BJ (cell line): ENCODE measurements at places on chromosomes 11 and 22.
A peak's percentile ranks its signal among the peaks of the same experiment; 100 is the strongest.

DNA sequence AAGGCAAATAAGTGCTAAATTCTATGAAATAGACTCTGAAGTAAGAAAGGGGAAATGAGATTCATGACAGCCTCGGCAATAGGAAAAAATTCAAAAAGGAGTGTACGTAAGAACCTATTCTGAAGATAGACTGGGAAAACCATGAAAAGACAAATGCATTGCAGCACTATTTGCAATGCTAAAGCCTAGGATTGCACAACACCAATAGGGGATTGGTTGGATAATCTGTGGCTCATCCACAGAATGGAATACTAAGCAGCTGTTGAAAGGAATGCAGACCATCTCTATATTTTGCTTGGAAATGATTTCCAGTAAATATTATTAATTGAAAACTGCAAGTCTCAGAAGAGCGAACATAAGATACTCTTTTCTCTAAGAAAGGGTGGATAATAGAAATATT lies 91.7 kb upstream of the CLMP start:
- no peak for DNase-seq

DNA sequence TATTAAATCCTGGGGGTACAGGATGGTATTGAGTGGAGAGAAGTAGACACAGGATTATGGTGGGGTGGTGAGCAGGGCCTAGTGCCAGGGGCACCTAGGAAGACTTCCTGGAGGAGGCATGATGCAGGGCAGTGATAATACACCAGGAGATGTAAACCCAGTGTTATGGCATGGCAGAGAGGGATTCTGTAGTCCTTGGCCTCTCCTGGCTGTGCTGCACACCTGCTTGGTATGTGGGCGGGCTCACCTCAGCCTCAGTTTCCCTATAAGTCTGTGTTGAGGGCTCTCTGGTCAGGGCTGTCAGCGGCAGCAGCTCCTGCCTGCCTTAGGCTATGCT lies 2.2 kb downstream of the PDXP start:
- DNase-seq = no peak

GRCh38 chr11:44387415-44387814 lies 77.5 kb upstream of the ALX4 start:
- DNase-seq = no peak

DNA sequence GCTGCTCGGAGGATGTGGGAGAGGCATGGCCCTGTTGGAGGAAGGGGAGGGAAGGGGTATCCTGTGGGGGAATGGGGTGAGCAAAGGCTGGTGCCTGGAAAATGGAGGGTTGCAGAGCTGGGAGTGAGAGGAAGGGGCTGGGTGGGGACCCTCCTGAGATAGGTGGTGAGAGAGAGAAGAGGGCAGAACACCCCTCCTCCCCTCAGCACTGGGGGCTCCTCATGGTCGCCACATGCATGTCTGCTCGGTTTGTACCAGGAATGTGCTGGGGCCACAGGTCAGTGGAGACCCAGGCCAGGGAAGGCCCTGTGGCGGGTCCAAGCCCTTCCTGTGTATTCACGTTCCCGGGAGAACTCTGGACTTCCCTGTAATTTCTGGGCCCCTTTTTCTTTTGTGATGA lies 27.8 kb upstream of the ACR start:
- no peak for DNase-seq

DNA sequence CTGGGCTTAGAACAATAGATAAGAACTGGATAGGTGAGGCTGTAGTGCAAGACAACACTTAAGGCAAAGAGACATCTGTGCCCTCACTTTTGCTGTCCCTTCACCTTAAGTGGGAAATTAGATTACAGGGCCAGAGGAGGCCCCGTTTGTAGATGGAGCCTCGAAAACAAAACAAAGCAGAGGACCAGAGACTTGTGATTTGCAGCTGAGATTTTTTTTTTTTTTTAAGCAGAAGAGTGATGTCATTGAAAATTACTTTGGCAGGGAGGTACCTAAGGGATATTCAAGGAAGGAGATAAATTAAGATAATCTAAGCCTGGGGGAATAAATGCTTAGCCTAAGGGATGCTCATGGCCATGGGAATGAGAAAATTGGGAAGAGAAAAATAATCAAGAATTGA lies 31.4 kb downstream of the ZC3H12C start:
- no peak for DNase-seq

- no peak for DNase-seq
Measured at GRCh38 chr22:49979587-49980264, 19.2 kb downstream of the PIM3 start.

DNA sequence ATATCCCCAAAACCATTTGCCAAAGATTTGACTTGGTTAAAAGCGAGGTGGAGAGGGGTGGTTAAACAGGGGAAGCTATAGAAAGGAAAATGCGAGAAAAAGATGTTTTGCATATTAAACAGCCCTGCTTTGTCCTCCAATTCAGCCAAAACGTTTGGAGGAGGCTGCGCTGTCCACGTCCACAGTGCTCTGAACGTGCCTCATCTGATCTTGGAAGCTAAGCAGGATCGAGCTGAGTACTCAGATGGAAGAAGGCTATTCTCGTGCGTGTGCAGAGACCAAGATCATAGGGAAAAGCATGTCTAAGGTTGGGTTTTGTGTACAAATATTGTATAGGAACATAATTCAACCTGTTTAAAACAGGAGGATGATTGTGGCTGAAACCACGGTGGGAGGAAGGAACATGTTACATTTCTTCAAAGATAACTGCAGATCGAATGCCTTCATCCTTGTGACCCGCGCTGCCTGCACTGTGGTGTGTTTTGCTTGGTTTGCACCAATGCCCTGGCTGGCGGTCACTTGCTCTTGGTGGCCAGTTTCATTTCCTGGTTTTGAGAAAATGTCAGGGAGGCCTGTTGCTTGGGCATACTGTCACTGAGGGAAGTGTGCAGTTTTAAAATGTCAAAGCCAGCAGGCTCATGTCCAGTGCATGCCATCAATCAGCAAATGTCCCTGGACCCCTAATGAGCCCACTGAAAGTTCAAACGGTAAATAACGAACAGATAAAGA lies 40.4 kb downstream of the FLI1 start:
- DNase-seq = no peak

- no peak for DNase-seq
Measured at GRCh38 chr11:14677146-14677545, 33.5 kb downstream of the PDE3B start.

GRCh38 chr11:10657308-10658271 lies 36.0 kb downstream of the IRAG1 start:
- DNase-seq = no peak

GRCh38 chr22:18978506-18978905 lies 42.4 kb upstream of the PRODH start:
- DNase-seq = no peak

DNA sequence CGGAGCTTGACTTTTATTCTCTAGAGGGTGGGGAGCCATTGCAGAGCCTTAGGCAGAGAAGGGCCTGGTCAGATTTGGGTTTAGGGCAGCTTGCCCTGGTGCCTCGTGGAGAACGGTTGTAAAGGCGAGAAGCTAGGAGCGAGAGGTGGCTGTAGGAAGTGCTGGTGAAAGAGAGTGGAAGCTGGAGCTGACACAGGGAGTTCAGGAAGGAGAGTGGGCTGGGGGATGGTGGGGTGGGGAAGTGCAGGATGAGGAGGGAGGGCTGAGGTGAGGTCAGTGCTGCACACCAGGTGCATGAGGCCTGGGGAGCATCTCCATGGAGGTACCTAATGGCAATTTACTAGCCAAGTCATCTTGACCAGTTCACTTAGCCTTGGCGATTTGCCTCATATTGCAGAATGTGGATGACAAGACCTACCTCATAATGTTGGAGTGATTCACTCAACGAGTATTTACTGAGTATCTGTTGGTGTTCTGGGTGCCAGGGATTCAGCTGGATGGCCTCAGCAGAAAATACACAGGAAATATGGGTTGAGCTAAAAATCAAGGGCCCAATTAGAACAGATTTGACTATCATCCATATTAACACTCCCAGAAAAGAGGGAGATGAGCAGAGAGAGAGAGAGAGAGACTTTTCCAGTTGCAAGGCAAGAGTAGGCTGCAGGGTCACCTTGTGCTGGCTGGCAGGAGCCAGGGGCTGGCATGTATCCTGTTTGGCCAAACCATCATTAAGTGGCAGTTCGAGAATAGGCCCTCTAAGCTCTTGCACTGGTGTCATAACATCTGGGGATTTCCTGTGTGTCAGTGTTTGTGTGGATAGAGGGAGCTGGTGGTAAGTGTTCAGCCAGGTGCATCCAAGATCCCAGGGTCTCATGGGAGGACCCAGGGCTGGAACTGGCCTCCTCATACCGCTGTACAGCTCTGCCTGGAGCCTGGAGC lies 44.4 kb upstream of the CLDN5 start:
- DNase-seq = peak; percentile 74

GRCh38 chr11:45674481-45675190 lies 9.2 kb upstream of the CHST1 start:
- DNase-seq = no peak
